Endothelial cell of umbilical vein (primary cell): ENCODE measurements at places on chromosomes 7 and 10.
A peak's percentile ranks its signal among the peaks of the same experiment; 100 is the strongest.

DNA sequence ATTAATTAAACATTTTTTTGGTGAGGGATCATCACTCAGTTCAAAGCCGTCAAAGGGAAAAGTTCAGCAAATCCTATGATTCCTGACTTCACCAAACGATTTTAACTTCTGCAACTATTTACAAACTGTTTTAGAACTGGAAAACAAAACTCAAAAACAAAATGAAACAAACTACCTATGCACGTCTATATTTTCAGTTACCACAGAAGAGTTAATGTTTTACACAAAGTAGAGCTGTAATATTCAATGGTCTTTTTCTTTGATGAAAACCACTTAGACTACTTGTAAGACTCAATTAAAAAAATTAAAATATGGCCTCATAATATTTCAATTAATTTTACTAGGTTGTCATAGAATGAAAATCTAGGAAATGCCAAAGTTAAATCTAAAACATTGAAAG is 131.5 kb downstream of the ATE1 start:
- no peak for DNase-seq

- DNase-seq = no peak
Measured at GRCh38 chr7:70498232-70498992, 633.5 kb upstream of the GALNT17 start.

- DNase-seq = peak; percentile 64
Measured at GRCh38 chr7:55086413-55087201, 67.8 kb downstream of the EGFR start.

DNA sequence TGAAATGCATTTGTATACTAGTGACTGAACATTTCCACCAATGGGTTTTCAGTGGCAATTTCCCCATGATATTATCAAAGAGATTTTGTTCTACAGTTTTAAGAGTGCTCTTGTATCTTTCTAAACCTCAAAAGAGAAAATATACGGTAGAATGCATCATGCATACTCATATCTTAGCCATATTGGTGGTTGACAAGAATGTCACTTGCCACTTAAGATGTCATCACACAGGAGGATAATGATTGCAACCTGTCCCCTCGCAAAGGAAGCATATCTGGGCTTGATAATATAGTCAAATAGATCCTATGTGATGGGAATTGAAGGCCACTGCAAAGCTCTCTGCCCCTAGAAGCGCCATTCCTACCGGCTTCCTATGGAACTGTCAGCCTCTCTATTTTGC is 79.3 kb upstream of the ARMC3 start:
- DNase-seq = no peak

- no peak for DNase-seq
Measured at GRCh38 chr7:31688996-31689395, 2.0 kb downstream of the PPP1R17 start.

- DNase-seq = no peak
Measured at GRCh38 chr10:129545261-129545660, 78.2 kb downstream of the MGMT start.

- DNase-seq = peak; percentile 48
Measured at GRCh38 chr7:110090110-110090820, 1000.7 kb upstream of the LRRN3 start.

- DNase-seq = no peak
Measured at GRCh38 chr10:127228195-127228787, 31.9 kb upstream of the INSYN2A start.

- DNase-seq = peak; percentile 14
Measured at GRCh38 chr10:30151581-30152389, 92.4 kb upstream of the JCAD start.

DNA sequence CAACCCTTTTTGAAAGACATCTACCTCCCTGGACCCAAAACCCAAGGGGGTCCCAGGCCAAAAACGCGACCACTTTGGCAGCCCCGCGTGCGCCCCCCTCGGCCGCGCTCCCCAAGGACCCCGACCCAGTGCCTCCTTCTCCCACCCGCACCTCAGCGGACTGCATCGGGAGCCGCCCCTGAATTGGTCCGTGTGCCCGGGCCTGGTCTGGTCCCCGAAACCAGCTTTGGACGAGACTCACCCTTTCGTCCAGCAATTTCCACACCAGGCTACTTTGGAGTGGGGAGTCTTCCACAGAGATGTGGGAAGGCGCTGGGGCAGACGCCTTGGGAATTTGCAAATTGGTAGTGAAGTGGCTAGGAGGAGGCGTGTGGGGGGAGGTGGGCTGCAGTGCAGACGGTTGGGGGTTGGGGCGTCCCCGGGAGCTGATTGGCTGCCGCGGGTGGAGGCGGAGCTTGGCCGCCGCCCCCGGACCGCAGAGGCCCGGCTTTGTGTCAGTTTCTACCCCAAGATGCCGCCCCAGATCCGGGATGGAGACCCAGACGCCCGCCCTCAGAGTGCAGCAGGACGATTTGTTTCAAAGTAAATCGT is 16.9 kb downstream of the TCAF1 start:
- peak; percentile 86 for DNase-seq

- DNase-seq = no peak
Measured at GRCh38 chr10:8069627-8070026, 15.1 kb downstream of the GATA3 start.

GRCh38 chr7:1281068-1281467 is 48.4 kb downstream of the UNCX start:
- DNase-seq = no peak

GRCh38 chr10:83605783-83606630 is 533.3 kb upstream of the GHITM start:
- no peak for DNase-seq

- no peak for DNase-seq
Measured at GRCh38 chr10:129525401-129525801, 58.4 kb downstream of the MGMT start.

GRCh38 chr7:112092709-112093395 is 113.3 kb downstream of the DOCK4 start:
- DNase-seq = no peak

GRCh38 chr10:8060704-8061121 is 6.2 kb downstream of the GATA3 start:
- DNase-seq = peak; percentile 50

DNA sequence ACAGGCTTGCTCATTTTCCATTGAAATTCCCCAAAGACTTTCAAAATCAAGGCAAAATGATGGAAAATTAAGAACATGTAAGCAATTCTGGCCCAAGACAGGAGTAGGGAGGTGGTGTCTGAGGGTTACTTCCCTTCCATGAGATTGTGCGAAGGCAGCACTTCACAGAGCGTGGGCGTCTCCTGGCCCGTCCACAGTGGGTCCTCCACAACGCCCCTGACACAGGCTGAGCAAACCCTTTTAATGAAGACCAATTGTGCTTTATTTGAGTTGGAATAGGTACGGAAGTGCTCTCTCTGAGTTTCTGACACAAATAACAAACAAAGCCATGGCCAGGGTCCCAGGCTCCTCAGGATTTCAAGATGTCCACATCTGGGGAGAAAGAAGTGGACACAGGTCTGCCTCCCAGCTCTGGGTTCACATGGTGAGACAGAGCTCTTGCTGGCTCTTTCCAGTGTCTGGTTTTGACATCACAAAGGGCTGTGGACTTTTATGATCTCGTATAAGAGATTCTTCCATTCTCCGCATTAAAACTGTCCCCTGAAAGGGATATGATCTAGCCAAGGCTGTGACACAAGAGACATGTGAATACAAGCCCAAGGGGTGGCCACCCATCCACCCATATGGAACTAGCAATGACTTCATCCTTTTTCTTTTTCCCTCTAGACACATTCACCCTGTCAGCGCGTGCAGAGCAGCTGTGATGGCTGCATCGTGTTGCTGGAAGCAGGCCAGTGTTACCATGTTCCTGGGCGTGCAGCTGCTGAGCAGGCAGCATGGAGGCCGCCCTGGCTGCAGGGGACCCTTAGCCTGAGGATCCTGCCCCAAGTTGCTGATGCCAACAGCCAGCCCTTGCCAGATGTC is 145.6 kb downstream of the ADAM12 start:
- DNase-seq = no peak

GRCh38 chr7:106073701-106074100 is 38.4 kb downstream of the SYPL1 start:
- DNase-seq = no peak

- peak; percentile 35 for DNase-seq
Measured at GRCh38 chr7:11758627-11759111, 73.3 kb downstream of the THSD7A start.

- DNase-seq = no peak
Measured at GRCh38 chr7:151167197-151167961, at the start of gene GBX1. TSS of gene GBX1 (minus strand) at chr7:151167694. CDS start at chr7:151167548, 146 bp downstream.

- no peak for DNase-seq
Measured at GRCh38 chr10:24133835-24134234, 75.1 kb upstream of the KIAA1217 start.

DNA sequence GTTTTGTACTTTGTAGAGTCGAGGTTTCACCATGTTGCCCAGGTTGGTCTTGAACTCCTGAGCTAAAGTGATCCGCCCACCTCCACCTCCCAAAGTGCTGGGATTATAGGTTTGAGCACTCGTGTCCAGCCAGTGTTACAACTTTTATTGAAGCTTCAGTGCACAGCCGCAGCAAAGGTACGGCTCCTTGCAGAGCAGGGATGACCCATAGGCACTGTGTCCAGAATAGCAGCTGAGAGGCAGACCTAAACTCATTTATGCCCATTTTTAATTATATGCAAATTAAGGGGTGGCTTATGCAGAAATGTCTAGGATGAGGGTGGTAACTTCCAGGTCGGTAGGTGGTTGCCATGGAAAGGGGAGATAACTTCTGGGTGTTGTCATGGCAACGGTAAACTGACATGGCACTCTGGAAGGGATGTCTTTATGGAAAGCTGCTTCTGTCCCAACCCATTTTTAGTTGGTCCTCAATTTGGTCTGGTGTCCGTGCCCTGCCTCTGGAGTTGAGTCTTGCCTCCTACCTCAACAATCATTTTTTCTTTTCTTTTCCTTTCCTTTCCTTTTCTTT is 22.7 kb downstream of the NYAP1 start:
- DNase-seq = no peak

- DNase-seq = no peak
Measured at GRCh38 chr7:37550426-37550825, 101.8 kb upstream of the ELMO1 start.

DNA sequence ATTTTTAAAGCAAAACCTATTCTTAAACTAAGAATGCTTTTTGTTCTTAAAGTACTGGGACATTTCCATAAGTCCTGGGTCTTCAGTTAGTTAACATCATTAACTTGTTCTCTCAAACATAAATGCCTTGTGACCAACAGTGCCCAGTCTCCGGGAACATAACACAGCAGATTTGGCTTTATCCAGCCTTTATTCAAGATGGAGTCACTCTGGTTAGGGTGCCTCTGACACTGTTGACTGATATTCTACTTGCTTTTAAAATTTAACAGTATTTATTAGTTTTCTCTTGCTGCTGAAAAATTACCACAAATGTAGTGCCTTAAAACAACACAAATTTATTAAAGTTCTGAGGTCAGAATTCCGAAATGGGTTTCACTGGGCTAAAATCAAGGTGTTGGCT is 44.1 kb downstream of the AVL9 start:
- DNase-seq = no peak

- DNase-seq = no peak
Measured at GRCh38 chr10:18532881-18533535, 118.4 kb downstream of the NSUN6 start.

DNA sequence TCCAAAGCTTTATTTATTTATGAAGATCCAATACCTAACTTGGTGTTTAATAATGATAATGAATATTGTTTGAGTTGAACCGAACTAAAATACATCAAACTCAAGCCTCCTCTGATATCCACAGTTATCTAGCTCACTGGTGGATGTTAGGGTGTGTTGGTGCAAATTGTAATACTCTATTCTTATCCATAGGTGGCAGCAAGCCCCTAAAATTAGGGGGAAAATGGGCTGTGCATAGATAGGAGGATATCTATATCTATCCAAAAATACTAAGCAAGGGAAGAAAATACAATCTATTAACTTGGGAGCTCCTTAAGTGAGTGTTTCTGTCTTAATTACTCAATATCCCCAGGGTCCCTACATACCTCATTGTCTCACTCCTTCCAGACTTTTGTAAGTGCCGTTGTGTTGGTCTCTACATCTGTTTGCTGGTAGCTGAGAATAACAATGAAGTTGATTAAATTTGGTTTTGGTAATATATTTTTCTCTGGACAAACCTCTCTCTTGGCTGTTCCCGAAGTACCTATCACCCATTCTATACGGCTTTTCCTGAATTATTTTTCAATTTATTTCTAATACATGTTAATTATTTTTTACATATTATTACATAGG is 55.0 kb upstream of the VWDE start:
- DNase-seq = peak; percentile 52

- no peak for DNase-seq
Measured at GRCh38 chr7:157462419-157462771, 125.6 kb downstream of the DNAJB6 start.

- DNase-seq = no peak
Measured at GRCh38 chr7:127768241-127768640, 116.2 kb downstream of the SND1 start.

DNA sequence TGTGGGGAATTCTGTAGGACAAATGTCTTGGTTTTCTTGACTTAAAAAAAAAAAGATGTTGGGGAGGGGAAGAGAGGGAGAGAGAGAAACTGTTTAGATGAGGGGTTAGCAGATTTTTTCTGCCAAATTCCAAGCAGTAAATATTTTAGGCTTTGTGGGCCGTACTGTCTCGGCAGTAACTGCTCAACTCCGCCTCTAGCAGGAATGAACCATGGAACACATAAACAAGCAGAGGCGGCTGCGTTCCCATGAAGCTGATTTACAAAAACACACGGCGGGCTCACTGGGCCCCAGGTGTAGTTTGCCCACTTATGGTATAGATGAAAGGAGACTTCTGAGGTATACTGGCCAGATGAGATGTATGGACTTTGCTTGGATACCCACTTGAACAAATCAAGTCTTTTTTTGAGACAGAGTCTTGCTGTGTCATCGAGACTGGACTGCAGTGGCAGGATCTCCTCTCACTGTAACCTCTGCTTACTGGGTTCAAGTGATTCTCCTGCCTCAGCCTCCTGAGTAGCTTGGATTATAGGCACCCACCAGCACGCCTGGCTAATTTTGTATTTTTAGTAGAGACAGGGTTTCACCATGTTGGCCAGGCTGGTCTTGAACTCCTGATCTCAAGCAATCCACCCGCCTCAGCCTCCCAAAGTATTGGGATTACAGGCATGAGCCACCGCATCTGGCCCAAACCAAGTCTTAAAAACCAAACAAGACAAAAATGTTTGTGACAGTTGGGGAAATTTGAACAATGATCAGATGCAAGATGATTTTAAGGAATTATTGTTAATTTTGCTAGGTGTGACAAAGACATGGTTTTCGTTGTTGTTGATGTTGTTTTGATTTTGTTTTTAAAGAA is 9.7 kb upstream of the ADAMTS14 start:
- no peak for DNase-seq
